Right atrium auricular region (tissue), 2 donors: ENCODE measurements at places on chromosomes 6 and 20. TPM values are rescaled to one million over a fixed set of nuclear protein-coding genes. Genes with fewer than 3 reads are reported as not detected.
A peak's percentile ranks its signal among the peaks of the same experiment; 100 is the strongest.

GRCh38 chr6:69180361-69181067 is 545.4 kb downstream of the ADGRB3 start:
- H3K4me1 ChIP-seq: no peaks in the 10 kb centered on the region
- H3K27me3 ChIP-seq: no peaks in the 10 kb centered on the region
- no peak for DNase-seq
- no peak overlapping the region for H3K4me3 ChIP-seq
- no peaks in the 10 kb centered on the region for H3K36me3 ChIP-seq
- H3K27ac ChIP-seq: no peak overlapping the region

GRCh38 chr20:63417097-63417737 is 55.2 kb downstream of the KCNQ2 start:
- no peaks in the 10 kb centered on the region for H3K36me3 ChIP-seq
- no peaks in the 10 kb centered on the region for H3K4me1 ChIP-seq
- no peak overlapping the region for H3K27ac ChIP-seq
- H3K27me3 ChIP-seq: no peaks in the 10 kb centered on the region
- H3K4me3 ChIP-seq: no peak overlapping the region

DNA sequence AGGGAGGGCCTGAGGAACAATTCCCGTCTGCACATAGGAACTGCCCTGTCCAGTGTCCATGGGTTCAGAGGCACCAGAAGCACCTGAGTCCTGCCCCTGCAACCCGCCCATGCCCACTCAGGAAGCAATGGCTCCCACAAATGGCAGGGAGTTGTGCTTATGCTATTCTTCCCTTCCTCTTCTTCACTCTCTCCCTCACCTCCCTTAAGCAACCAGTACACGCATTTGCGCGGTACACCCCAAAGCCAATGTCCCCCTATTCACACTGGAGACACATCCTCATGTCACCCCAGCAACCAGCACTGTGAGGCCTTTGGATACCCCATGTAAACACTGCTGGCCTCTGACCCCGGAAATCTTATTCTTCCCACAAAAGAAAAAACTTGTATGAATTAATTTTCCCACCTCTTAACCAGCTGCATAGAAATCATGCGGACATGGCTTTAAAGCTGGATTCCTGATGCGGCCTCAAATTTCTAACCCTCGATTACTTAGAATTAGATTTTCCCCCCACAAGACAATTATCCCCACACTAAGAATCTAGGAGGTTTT is 30.9 kb downstream of the FYN start:
- no peaks in the 10 kb centered on the region for H3K36me3 ChIP-seq
- peak overlapping the region; percentile 61 for H3K27ac ChIP-seq
- no peaks in the 10 kb centered on the region for H3K27me3 ChIP-seq
- peaks cover 74% of the 10 kb centered on the region for H3K4me1 ChIP-seq
- no peak overlapping the region for H3K4me3 ChIP-seq

DNA sequence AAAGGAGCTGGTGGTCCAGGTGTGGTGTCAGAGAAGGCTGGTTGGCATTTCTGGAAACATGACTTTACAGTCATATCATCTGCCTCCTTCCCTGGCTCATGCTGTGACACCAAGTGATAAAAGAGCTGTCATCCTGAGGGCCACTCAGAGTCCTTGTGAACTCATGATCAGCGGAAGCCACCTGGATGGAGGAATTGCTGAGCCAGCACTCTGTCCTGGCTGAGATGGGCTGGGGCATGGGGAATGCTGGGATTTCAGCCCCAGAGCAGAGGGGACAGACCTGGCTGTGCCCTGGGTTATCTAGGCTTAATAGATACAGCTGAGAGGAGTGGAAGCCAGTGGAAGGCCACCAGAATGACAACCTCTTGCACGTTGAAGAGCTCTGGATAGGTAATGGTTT is 214.3 kb downstream of the DHX35 start:
- no peaks in the 10 kb centered on the region for H3K4me1 ChIP-seq
- no peaks in the 10 kb centered on the region for H3K36me3 ChIP-seq
- H3K27me3 ChIP-seq: no peaks in the 10 kb centered on the region
- no peak for DNase-seq
- no peak overlapping the region for H3K27ac ChIP-seq

Gene THEMIS
- 0.43 TPM for total RNA-seq

Gene RSPH9
- total RNA-seq: not detected

Gene MDFI
- total RNA-seq: 12.3 TPM

Gene NINL
- 3.7 TPM for total RNA-seq

Gene RNF217
- total RNA-seq: 14.1 TPM
